ENCODE measurements at places on chromosomes 2 and 18. TPM values are rescaled to one million over a fixed set of nuclear protein-coding genes. Genes with fewer than 3 reads are reported as not detected.
A peak's percentile ranks its signal among the peaks of the same experiment; 100 is the strongest.

- no peak for DNase-seq
Measured at GRCh38 chr2:8103085-8103708, 578.7 kb upstream of the ID2 start.

- DNase-seq: no peak
Measured at GRCh38 chr2:62382757-62383156, 123.2 kb downstream of the TMEM17 start.

- DNase-seq: no peak
Measured at GRCh38 chr2:230762317-230762896, 49.8 kb downstream of the CAB39 start.

DNA sequence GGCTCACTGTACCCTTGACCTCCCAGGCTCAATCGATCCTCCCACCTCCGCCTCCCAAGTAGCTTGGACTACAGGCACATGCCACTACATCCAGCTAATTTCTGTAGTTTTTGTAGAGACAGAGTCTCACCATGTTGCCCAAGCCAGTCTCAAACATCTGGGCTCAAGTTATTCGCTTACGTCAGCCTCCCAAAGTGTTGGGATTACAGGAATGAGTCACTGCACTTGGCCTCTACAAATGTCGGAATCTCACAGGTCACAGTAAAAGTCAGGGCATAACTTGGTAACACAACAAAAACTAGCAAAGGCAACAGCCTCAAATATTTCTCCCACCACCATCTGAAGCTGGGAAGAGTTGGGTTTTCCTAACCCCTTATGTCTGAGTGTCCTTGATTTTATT lies 25.3 kb downstream of the SCG2 start:
- DNase-seq: peak; percentile 23

DNA sequence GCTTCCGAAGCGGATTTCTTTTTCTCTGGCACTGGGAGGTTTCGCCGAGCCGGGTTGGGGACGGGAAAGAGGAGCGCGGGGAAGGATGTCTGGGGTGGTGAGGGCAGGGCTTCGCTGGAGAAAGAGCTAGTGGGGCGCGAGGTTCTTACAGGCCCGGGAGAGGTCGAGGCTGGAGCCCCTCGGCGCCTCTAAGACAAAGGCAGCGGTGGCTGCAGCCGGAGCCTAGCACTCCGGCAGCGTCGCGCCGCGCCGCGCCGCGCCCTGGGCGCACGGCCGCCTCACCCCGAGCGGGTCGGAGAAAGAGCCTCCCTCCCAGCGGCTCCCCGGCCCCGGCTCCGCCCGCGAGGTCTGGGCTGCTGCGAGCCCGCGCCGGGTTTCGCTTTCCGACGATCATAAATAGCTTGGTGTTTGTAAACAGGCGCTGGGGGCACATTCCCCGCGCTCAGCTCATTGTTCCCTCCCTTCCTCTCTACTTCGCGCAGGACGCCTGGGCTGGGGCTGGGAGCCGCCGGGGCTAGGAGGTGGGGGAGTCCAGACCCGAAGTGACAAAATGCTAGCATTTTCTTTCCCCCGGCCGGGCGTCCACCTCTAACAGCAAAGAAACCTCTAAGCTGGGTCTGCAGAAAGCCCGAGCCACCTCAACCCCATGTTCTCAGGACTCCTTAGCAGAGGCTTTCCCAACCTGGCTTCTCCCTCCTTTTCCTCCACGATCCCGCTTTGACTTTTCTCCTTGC lies 813 bp upstream of the MEIS1 start:
- DNase-seq: peak; percentile 69

Gene TEX261
- total RNA-seq: 83.1 TPM

Gene TMEM247
- total RNA-seq: not detected

Gene DLX2
- not detected for total RNA-seq

Gene OBSL1
- total RNA-seq: 215 TPM

Gene GAREM2
- 1.1 TPM for total RNA-seq
